ENCODE measurements at places on chromosomes 13 and 19.

- no peak for DNase-seq
Observed at GRCh38 chr19:676339-677105, at the start of gene FSTL3. Gene FSTL3 (plus strand): TSS chr19:676392. CDS start chr19:676424, 32 bp downstream.

- DNase-seq = no peak
Observed at GRCh38 chr19:35734273-35734672, 8.0 kb downstream of the IGFLR1 start.

DNA sequence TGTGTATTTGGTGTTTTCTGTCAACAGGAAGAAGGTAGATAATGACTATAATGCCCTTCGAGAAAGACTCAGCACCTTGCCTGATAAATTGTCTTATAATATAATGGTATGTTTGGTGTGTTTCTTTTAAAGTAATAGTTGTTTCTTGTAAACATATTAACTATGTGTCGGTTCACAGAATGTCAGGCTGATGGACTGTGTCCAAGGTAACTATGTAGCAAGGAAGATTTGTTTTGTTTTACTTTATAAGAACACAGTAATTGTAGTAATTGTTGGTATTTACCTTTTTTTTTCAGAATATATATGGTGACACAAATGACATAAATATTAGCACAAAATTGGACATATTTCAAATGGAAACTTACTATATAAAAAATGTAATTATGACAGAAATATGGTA lies 43.2 kb downstream of the URI1 start:
- no peak for DNase-seq

- no peak for DNase-seq
Observed at GRCh38 chr13:20607015-20607414, 40.1 kb downstream of the IFT88 start.

DNA sequence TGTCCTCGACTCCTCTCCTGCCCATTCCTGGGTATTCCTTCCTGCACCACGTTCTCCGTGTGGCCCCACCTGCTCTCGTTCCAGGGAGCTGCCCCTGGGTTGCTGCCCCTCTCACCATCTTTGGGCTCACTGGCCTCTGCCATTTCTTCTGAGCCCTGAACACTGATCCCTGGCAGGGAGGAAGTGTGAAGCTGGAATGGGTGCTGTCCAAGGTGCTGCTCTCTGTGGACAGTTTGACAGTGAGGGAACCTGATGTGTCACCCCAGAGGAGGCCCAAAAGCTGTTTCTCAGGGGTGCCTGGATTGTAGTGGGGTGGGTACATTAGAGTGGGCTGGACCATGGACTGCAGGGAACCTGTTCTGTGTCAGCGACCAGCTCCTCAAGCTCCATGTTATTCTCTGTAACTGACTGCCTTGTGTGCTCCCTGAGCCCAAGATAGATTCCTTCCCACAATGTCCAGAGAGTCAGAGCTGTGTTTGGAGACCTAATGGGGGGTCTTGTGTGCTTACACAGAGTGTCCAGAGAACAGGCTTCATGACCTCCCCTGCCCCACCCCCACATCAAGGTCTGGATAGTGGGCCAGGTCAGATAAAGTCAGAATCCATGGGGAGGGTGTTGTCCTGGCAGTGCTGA lies 7.2 kb upstream of the CEACAM8 start:
- DNase-seq = no peak

DNA sequence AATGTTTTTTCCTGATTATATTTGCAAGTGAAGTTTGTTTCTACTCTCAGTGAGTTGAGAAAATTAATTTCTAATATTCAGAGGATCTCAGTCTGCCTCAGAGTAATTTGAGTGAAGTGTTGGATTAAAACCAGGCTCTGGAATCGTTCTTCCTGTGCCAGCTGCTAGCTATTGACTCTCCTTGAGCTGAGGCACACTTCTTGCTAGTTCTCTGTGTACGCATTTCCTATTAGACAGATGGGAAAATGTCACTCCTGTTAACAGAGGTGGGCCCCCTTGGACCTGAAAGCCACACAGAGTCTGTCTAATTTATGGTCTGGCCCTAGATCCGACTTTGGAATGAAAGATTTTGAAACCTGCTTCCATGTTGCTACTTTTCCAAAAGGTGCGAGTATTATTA lies 107.6 kb upstream of the RNF113B start:
- no peak for DNase-seq

- no peak for DNase-seq
Observed at GRCh38 chr19:33486407-33486806, 35.2 kb downstream of the PEPD start.

DNA sequence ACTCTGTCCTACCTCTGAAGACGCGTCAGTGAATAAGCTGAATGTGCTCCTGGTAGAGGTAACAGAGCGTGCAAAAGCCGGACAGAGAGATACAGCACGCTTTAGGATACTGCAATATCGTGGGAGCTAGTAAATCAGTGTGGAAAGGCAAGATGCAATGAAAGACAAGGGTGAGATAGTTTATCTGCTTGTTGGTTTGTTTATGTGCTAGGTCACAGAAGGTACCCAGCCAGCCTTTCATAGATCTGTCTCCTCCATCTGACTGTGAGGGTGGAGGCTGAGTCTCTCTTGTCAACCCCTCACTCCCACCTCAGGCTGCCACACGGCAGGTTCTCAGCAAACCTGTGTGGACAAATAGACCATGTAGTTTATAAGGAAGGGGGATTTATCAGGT lies 904 bp upstream of the GIPC1 start:
- DNase-seq = no peak

DNA sequence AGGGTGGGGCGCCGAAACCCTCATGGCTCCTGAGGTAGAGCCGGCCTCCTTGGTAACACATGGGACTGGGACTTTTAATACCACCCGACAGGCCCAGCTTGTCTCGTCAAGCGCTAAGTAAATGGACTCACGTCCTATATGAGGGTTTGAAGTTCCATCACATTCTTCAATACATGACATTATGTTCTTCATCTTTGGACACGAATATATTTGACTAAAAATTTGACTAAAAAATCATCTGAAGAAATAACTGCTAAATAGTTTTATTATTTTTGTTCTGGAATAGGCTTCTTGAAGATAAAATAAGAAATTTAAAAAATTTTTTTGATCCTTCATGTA lies 335 bp upstream of the ZNF607 start:
- DNase-seq = no peak

GRCh38 chr19:38003438-38004185 lies 96.6 kb downstream of the SIPA1L3 start:
- no peak for DNase-seq
